ENCODE measurements at places on chromosomes 1 and 21.

DNA sequence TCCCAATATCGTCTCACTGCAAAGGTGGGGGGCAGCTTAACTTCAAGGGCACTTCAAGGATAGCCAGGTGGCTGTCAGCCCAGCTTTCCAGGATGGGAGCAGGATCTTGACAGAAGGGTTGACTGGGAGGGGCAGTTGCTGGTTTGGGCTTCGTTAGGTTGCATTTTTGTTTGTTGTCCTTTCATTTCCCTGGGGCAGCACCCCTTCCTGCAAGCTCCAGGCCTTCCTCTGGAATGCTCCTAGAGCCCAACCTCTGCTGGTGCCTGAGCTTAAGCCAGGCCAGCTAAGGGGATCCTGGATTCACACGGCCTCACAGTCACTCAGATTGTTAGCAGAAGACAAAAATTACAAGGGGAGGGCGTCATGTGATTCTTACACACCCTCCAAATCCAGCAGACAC lies 4.1 kb upstream of the OLIG2 start:
- no peak for DNase-seq

DNA sequence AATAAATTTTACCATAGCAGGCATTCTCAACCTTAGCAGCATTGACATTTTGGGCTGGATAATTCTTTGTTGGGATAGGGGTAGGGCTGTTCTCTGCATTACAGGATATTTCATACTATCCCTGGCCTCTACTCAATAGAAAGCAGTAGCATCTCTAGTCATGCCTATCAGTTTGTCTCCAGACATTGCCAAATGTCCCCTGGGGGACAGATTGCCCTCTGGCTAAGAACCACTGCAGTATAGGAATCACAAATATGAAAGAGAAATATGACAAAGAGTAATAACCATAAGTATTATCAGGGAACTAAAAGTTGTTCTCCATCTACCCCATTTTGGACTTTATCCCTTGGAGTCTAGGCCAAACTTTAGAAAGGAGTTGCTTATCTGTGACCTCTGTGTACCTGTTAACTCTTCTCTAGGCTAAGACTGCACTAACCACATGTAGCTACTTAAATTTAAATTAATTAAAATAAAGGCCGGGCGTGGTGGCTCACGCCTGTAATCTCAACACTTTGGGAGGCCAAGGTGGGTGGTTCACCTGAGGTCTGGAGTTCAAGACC lies 76.1 kb downstream of the AGO3 start:
- no peak for DNase-seq

DNA sequence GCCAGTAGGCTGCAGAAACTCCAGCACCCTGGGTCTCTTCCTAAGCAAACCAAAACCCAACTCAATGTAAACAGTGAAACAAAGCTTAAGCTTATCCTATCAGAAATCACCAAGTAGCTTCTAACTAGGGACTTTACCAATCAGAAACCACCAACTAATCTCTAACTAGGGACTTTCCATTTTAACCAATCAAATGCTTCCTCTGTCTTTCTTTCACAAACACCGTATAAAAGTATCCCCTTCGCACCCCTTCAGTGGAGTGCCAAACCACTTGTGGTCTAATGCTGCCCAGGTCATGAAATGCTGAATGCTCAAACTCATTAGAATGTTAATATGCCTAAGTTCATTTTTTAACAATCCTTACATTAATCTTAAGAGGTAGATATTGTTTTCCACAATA lies 250.5 kb upstream of the DUSP10 start:
- DNase-seq, result no peak

GRCh38 chr1:158793604-158794003 lies 12.6 kb upstream of the OR6N2 start:
- DNase-seq, result peak; percentile 47

DNA sequence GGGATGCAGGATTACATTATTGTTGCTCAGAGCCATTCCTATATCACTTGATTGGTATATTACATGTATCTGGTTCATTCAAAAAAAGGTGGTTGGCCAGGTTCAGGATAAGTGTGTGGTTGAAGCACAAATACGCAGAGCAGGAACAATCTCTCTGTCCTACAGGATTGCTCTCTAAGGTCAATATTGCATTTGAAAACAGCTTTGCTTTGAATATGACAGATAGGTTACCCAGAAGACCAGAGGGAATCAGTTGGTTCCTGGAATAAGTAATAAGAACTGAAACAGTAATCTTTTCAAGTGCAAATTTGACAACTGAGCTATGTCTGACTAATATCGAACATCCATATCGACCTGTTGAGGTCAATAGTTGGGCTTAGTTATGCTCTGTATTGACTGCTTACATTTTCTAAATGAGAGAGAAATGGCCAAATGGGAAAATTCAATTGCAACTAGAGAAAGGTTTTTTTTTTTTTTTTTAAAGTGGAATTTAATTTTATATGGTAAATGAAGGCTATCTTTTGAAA lies 176.8 kb downstream of the ATP6V1G3 start:
- no peak for DNase-seq

GRCh38 chr21:36704281-36704957 lies 5.5 kb downstream of the SIM2 start:
- DNase-seq, result peak; percentile 49

DNA sequence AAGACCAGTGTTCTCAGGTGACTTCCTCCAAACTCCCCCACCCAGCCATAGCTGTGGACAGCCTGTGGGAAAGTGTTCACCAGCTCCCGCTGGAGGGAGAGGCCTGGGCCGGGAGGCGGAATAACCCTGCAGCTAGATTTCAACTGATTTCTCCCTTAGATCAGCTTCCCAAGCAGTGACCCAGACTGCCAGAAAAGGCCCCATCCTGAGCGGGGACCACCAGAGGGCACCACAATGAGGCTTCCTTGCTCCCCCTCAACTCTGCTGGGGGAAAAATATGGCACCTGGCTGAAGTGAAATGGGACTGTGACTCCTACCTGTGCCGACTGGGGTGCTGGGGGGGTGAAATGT lies 50.8 kb downstream of the RHBG start:
- no peak for DNase-seq

- DNase-seq, result no peak
Observed at GRCh38 chr21:45175326-45176095, 101.1 kb downstream of the ADARB1 start.

DNA sequence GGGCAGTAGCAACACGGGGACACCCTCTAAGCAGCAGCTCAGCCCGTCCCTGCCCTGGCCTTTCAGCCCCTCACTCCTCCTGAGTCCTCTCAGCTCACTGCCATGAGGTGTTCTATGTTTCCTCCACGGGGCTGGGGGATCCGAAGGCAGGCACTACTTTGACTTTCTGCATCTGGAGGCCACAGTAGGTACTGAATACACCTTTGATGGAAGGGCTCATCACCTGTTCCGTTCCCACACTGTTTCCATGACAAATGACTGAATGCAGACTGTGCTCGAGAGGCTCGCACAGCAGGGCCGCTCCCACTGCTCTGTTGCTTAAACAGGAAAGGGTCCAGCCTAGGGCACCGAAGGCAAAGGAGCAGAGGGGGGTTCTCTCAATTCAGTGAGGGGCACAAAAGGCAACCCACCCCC lies 77.6 kb upstream of the DNAH14 start:
- no peak for DNase-seq

DNA sequence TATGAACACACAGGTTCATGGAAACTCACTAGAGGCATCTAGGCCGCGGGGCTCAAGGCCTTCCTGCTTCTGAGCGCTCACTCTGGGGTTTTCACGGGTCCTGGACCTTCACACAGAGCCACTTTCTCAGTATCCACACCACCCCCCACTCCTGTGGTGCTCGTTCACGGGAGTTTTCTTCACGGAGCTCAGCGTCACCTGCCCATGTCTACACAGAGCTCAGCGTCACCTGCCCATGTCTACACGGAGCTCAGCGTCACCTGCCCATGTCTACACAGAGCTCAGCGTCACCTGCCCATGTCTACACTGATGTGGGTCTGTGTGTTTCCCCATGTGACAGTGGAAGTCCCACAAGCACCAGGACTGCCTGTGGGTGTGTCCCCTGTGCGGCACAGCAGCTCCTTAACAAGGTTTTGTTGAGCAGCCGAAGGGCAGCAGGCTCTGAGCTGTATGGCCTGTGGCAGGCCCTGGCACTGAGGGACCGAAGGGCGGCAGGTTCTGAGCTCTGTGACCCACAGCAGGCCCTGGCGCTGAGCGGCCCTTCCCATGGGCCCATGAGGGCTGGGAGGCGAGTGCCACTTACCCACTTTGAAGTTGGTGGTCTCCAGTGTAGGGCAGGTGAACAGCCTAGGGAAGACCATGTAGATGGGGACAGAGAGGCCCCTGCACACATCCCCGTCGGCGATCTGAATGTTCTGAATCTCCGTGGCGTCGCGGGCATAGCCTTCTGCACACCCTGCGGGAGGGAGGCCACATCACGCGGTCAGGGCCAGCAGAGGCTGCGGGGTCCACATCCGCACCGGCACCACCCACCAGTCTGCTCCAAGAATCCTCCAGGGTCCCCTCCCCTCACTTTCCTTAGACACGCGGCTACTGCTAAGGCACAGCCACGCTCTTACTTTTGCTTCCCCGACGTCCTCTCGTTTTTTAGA lies 39.8 kb downstream of the VPS26C start:
- no peak for DNase-seq

GRCh38 chr1:97784661-97785060 lies 136.2 kb downstream of the DPYD start:
- no peak for DNase-seq

GRCh38 chr1:8410791-8411190 lies 92.9 kb downstream of the SLC45A1 start:
- no peak for DNase-seq

- no peak for DNase-seq
Observed at GRCh38 chr1:3968851-3969250, 68.8 kb upstream of the C1orf174 start.

GRCh38 chr1:11252538-11252937 lies 9.8 kb downstream of the MTOR start:
- no peak for DNase-seq

DNA sequence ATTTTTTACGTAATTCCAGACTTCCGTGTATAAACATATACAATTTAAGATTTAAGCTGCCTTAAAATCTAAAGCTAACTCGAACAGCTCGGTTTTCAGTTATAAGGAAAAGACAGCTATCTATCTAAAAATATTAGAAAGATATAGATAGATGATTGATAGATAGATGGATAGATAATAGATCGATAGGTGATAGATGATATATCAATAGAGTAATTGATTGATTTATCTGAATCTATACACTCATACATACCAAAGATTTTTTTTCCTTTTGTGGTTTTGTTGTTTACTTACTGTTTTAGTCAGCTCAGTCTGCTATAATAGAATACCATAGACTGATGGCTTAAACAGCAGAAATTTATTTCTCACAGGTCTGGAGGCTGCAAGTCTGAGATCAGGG lies 278.5 kb upstream of the PLD5 start:
- DNase-seq, result no peak

GRCh38 chr1:3308053-3308452 lies 146.4 kb upstream of the ARHGEF16 start:
- no peak for DNase-seq

DNA sequence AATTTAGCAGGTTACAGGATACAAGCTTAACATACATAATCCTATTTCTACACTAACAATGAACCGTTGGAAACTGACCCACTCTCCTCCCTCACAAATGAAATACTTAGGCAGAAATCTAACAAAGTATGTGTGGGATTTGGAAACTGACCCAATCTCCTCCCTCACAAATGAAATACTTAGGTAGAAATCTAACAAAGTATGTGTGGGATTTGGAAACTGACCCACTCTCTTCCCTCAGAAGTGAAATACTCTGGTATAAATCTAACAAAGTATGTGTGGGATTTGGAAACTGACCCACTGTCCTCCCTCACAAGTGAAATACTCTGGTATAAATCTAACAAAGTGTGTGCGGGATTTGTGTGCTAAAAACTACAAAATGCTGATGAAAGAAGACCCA lies 60.3 kb downstream of the TRAF5 start:
- no peak for DNase-seq

DNA sequence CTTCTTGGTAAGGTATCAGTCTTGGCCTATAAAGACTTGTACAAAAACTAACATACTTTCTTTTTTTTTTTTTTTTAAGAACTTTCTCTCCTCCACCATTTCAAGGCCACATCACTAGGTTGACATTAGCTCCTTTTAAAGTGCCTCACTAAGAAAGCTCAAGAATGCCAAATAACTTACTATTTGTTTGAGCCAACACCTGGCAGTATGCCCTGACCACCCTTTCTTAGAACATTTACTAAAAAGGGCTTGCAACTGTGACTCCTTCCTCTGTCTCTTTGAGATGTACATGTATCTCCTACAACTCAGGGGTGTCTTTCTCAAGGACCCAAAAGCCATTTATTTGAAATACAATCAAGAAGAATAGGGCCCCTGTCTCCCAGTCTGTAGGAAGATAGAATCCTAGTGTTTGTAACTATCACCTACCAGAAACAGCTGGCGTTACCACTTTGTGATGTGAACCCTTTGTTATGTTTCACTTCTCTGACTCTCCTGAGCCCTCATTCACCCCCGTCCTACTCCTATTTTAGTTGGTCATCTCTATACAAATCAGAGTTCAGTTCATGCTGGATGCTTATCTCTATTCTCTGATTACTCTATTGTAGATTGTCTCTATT lies 12.2 kb upstream of the SAMD13 start:
- DNase-seq, result no peak

DNA sequence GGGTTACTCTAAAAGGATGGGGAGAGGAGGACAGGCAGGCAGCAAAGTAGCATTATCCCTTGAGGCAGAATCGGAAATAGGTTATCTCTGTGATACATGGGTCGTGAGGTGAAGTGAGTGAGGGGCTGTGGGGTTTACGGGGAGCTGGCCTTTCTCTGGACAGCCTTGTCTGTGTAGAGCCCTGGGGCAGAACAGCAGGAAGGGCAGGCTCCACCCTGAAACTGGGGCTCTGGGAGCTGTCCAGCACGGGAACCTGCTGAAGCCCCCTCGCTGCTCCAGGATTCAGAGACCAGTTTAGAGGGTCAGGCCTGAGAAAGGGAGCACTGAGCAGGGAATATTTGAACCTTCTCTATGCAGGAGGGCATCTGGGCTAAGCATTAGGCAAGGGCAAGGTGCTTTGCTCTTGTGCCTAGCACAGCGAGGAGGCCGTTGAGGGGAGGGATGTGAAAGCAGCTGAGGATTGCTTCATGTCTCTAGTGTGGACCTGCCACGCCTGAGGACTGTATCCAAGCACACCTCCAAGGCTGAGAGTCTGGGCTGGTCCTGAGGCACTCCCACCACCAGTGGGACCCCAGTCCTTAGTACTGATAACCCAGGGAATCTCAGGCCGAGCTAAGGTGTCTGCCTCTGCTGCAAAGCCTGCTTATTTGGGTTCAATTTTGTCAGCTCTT lies 55.8 kb downstream of the NAV1 start:
- no peak for DNase-seq

- DNase-seq, result no peak
Observed at GRCh38 chr1:147622731-147623130, 47.6 kb downstream of the ACP6 start.

DNA sequence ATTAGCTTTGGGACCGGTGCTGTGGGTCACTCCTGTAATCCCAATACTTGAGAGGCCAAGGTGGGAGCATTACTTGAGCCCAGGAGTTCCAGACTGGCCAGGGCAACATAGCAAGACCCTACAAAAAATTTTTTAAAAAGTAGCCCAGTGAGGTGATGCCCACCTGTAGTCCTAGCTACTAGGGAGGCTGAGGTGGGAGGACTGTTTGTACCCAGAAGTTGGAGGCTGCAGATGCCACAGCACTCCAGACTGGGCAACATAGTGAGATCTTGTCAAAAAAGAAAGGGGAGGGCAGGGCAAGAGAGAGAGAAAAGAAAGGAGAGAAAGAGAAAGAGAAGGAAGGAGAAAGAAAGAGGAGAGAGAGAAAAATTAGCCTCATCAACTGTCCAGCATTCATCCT lies 6.3 kb downstream of the ITSN1 start:
- DNase-seq, result no peak

- DNase-seq, result no peak
Observed at GRCh38 chr21:28856588-28857250, 136.0 kb downstream of the LTN1 start.

GRCh38 chr1:159838715-159839114 lies 12.0 kb downstream of the SLAMF8 start:
- DNase-seq, result no peak
